ENCODE measurements at places on chromosomes 1 and 21.

- DNase-seq = no peak
These were observed 63.7 kb downstream of the LACTBL1 start for GRCh38 chr1:22908880-22909426.

- DNase-seq = no peak
These were observed 40.1 kb upstream of the CXADR start for GRCh38 chr21:17472592-17473271.

DNA sequence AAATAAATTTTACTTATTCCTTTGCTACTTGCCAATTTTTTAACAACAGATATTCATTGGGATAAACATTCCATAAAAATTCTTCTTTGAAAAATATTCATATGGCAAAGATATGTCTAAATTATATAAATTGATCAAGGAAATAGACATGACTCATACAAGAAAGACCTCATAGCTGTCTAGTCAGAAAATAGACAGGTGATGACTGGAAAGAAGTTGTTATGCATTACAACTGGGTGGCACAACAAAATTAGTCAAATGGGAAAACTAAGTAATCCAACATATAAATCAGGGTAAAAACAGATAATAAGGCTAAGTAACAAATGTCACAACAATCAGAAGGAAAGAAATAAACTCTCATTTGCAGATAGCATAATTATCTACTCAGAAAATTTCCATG is 92.0 kb downstream of the USH2A start:
- no peak for DNase-seq

- no peak for DNase-seq
These were observed 20.8 kb downstream of the PPFIA4 start for GRCh38 chr1:203046984-203047630.

DNA sequence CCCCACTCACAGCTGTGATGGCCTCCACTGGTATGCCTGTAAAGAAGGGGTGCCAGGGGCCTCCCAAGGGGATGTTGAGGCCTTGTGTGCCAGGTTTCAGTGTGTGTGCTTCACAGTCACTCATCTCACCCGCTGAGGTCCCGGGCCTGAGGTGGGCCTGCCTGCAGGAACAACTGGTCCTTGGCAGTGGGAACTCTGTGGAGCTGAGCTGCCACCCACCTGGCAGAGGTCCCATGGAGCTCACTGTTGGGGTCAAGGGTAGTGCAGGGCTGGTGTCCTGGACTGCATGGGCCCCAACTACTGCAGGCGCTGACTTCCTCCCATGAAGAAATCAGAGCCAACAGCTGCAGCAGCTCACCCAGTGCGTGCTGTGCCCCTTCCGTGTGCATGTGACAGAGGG is 17.3 kb upstream of the ZNF678 start:
- DNase-seq = no peak

DNA sequence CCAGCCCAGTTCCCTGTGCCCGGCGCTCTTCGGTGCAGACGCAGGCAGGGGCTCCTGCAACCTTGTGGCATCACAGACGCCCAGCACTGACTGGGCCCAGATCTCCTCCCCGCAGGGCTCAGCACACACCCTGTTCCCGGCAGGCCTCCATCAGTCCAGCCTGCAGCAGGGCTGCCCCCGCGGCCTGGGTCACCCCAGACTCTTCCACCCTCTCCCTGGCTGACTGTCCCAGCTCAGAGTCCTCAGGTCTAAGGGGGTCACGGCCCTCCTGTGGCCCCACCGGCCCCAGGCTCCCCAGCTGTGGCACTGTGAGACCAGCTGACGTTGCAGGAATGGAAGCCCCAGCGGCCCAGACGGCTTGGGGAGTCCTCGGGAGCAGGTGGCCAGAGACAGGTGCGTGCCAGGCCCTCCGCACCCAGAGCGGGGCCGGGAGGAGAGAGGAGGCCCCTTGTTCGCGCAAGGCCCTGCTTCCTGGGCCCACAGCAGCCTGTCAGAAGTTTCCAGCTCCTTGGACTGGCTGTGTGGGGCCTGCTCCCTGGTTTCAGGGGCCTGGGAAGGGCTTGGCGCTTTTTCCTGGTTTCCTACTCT is 4.2 kb downstream of the B3GALT6 start:
- no peak for DNase-seq

GRCh38 chr1:67367370-67368045 is 59.8 kb downstream of the IL12RB2 start:
- no peak for DNase-seq

DNA sequence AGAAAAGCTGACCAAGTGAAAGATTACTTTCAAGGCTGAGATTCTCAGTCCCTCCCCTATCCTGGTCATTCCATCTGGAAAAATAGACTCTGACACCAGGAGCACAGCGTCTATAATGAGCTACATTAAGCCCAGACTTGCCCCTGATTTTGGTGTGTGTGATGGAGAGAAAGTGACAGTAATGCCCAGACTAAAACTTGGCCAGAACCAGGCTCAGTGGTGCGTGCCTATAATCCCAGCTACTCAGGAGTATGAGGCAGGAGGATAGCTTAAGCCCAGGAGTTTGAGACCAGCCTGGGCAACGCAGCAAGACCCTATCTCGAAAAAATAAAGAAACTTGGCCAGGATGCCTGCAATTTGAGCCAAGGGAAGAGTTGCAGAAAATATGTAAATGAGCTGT is 15.9 kb downstream of the PLEKHA6 start:
- no peak for DNase-seq

GRCh38 chr1:20775700-20776099 is 11.4 kb downstream of the HP1BP3 start:
- no peak for DNase-seq

DNA sequence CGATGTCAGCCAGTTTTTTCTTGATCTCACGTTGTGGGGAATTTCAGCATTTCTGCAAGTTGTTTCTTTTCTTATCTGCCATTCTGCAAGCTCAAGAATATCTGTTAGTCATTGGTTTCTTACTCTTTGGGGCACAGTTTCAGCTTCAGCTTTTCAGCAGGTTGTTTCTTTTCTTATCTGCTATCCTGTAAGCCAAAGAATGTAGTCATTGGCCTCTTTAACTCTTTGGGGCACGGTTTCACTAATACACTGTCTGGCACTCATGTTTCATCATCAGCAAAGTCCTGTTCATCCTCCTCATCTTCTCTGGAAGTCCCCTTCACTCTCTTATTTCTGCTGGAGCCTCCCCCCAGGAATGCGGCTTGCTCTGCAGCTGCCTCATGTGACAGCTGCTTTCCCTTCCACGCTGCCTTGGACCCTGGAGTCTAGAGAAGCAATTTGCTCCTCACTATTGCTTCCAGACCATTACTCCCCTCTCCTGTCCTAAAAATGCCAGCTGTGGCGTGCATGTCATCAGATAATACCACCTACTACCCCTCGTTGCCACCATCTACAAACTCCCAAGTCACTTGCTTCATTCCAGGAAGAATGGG is 67.0 kb upstream of the CACNA1E start:
- no peak for DNase-seq

DNA sequence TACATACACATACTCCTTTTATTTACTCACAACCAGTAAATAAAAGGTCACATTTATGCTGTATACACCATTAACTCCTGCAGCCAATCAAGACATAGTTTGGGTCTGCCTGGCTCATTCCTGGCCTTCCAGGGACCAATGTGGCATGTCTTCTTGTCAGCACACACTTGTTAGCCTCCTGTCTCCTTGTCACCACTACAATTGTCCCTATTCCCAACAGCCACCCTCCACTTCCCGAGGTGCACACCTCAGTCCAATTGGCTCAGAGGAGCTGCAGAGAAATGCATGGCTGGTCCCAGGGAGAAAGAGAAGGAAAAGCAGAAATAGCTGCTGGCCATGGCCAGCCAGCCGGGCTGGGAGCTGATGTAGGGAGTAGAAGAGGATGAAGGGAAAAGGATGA is 116.9 kb downstream of the PLXNA2 start:
- DNase-seq = no peak

DNA sequence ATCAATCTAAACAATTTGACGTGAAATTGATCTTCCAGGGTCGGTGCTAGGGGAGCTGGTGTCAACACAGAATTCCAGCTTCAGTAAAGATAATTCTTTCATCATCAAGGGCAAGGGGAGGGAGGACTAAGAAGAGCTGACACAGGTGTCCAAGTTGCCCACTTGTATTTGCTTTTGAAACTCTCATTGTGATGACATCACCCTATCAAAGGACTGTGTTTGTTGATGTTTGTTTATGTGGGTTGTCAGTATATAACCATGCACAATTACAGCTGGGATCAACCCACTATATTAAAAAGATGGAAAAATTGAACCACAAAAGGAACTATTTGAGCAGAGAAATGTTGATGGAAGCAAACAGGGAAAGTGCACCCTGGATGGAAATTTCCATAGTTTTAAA is 48.8 kb downstream of the ZC3H11B start:
- no peak for DNase-seq

- no peak for DNase-seq
These were observed 6.3 kb upstream of the TNNT2 start for GRCh38 chr1:201383647-201384405.

DNA sequence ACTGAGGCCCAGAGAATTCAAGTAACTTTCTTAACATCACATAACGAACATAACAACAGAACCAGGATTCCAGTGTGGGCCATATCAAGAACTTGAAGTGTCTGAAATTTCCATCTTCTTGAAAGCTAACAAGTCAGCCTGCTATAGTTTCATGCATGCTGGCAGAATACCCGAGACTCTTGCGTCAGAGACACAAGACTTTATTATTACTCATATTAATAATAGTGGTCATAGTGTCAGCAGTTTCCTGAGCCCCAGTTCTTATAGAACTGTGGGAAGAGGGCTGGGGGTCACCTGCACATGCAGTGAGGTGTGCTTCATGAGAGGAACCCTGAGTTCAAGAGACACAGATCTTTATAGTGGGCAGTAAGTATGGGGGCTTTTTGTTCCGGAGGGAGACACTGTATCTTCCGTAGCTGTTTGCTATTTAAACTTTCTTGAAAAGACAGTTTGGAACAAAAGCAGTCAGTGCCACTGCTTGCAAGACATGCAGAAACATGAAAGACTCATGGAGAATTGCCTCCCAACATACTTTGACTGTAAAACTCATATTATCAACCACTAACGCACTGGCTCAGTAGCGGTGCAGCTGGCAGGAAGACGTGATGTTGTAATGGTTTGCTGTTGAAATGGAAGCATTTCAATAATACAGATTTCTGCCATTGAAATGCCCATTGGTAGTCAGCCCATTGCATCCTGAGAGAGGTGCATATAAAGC is 339.2 kb downstream of the ADGRL2 start:
- no peak for DNase-seq

- DNase-seq = no peak
These were observed 90.7 kb downstream of the MAB21L3 start for GRCh38 chr1:116201911-116202310.

- DNase-seq = no peak
These were observed 12.8 kb upstream of the CASQ2 start for GRCh38 chr1:115781343-115781742.

DNA sequence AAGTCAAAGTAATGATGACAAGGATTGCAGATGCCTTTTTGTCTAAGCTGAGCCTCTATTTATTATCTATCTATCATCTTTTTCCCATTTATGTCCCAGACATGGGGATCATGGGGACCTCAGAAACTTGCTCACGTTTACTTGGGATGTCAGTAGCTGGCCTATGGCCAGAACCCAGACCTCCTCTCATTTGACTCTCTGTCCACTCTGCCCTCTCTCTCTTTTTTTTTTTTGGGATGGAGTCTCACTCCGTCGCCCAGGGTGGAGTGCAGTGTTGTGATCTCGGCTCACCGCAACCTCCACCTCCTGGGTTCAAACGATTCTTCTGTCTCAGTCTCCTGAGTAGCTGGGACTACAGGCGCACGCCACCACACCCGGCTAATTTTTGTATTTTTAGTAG is 3.7 kb upstream of the ID3 start:
- DNase-seq = no peak

- DNase-seq = no peak
These were observed 16.0 kb downstream of the ANGPTL3 start for GRCh38 chr1:62613325-62613727.

- no peak for DNase-seq
These were observed 26.5 kb downstream of the GNAT2 start for GRCh38 chr1:109592916-109593315.

DNA sequence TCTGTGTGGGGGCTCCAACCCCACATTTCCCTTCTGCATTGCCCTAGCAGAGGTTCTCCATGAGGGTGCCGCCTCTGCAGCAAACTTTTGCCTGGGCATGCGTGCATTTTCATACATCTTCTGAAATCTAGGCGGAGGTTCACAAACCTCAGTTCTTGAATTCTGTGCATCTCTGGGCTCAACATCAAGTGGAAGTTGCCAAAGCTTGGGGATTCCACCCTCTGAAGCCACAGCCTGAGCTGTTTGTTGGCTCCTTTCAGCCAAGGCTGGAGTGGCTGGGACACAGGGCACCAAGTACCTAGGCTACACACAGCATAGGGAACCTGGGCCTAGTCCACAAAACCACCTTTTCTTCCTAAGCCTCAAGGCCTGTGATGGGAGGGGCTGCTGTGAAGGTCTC is 235.3 kb downstream of the PDE4B start:
- DNase-seq = no peak

- DNase-seq = no peak
These were observed 5.6 kb upstream of the SLC25A34 start for GRCh38 chr1:15730423-15730822.

- no peak for DNase-seq
These were observed 436.4 kb downstream of the PTBP2 start for GRCh38 chr1:97157991-97158390.

- no peak for DNase-seq
These were observed 20.6 kb downstream of the INPP5B start for GRCh38 chr1:37926038-37926924.

DNA sequence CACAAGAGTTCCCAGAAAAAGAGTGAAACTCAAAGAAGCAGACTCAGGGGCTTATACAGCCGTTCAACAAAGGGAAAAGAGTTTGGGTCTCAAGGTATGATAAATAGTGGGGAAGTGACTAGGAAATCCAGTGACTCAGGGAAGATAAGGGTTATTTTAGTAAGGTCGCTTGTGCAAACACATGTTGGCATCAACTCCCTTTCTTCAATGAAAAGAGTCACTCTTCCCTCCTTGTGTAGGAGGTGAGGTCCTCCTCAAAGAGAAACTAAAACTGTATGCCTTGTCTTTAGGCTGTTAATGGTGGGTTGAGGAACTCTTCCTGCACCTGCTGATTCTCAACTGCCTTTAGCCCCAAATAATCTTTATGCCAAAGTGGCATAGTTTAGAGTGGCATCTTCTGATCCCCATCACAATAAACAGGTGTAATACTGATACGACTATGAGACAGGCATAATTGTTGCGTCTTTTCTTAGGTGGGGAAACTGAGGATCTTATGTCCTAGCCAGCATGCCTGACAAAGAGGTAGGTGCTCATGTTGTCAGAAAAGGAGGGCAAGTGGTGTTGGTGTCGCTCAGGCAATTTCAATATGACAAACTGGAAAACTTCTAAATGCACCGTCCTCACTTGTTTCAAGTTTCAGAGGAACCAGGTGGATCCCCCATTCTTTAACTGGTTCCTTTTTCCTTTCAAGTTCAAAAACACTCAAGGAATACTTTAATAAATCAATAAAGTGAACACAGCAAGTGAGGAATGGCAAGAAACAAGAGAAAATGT is 294.1 kb upstream of the RUNX1 start:
- peak; percentile 48 for DNase-seq

DNA sequence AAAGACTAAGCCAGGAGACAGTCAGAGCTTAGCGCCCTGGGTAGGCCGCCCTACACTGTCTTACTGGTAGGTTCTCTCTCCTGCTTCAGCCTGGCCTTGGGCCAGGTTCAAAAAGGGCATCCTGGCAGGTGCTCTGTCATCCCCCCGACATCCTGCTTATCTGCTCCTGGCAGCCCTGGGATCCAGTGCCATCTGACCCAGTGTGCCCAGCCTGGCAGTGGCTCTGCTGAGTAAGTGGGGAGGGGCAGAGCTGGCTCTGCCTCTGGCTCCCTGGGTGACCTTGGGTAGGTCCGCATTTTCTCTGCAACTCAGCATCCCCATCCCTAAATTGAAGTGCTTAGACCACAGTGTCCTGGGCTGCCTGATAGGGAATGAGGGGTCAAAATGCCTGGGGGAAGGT is 549.9 kb downstream of the PTPRU start:
- DNase-seq = no peak
